Left ventricle myocardium inferior (tissue), 1 donor: ENCODE measurements at places on chromosomes 7 and 10. TPM values are rescaled to one million over a fixed set of nuclear protein-coding genes. Genes with fewer than 3 reads are reported as not detected.

The GIMAP8 gene
- 11.0 TPM for total RNA-seq

The SLC26A4 gene
- total RNA-seq, result 0.41 TPM

The MMRN2 gene
- total RNA-seq, result 32.1 TPM

- H3K27me3 ChIP-seq, result no peaks in the 10 kb centered on the region
- H3K27ac ChIP-seq, result no peak overlapping the region
- H3K4me1 ChIP-seq, result no peaks in the 10 kb centered on the region
- DNase-seq, result no peak
Measured at GRCh38 chr7:107638594-107638993, 22.0 kb upstream of the SLC26A4 start.

- no peak overlapping the region for H3K4me3 ChIP-seq
- no peak for DNase-seq
- H3K27ac ChIP-seq, result no peak overlapping the region
- H3K36me3 ChIP-seq, result no peaks in the 10 kb centered on the region
- H3K4me1 ChIP-seq, result no peaks in the 10 kb centered on the region
- peaks cover 90% of the 10 kb centered on the region for H3K27me3 ChIP-seq
Measured at GRCh38 chr10:1380088-1380671, 324.0 kb downstream of the WDR37 start.

- H3K4me3 ChIP-seq, result no peak overlapping the region
- H3K27me3 ChIP-seq, result no peaks in the 10 kb centered on the region
- peaks cover 18% of the 10 kb centered on the region for H3K36me3 ChIP-seq
- no peak overlapping the region for H3K27ac ChIP-seq
Measured at GRCh38 chr10:129728246-129728820, 235.7 kb downstream of the EBF3 start.
